ENCODE measurements at places on chromosomes 5 and 9.

DNA sequence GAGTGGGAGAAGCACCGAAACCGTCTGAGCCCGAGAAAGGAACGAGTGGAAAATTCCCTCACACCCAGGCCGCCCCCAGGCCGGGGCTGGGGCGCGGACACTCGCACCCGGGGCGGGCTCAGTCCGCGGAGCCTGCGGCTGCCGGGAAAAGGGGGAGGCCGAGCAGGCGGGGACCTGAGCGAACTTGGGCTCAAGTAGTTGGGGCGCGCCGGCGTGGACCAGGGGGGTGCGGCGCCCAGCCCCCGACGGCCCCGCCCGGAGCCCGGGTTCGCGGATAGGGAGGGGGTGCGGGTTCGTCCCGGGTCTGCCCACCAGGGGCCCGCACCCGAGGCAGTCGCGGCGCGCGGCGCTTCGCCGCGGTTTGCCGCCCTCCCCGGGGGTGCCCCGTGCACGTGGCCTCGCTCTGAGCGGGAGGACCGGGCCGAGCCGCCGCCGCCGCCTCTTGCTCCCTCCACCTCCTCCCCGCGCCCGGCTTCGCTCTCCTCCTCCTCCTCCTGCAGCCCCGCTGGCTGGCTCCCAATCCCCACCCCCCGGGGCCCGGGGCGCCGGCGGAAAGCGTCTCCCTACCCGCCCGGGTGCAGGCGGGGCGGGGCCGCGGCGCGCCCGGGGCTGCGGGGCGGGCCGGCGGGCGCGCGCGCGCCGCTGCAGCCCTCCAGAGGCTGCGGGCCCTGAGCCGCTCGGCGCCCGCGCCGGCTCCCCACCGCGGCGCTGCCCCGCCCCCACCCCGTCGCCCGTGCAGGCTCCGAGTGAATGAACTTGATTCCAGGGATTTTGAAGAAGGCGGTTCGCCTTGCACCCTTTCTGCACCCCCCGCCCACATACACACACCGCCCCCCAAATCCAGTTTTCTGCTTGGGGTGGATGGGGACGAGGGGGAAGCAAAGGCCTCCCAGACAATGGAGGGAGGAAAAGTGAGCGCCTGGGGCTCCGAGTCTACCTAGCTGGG lies 1.3 kb upstream of the NFIB start:
- DNase-seq: no peak

DNA sequence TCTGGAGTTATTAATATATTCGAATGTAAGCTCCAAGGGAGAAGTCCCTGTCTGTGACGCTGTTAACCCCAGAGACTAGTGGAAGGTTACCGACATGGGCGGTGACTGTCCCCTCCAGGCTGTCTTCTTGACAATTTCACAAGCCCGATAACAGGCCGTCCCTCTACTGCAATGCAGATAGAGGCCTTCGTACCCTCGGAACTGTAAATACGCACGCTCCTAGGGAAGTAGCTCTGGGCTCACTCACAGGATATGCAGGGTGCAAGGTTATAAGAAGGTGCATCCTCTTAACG lies 680 bp upstream of the RFK start:
- no peak for DNase-seq

- DNase-seq: no peak
Measured at GRCh38 chr5:89697581-89697980, 712.0 kb downstream of the CETN3 start.

- DNase-seq: no peak
Measured at GRCh38 chr9:20030671-20031070, 241.8 kb upstream of the SLC24A2 start.

- no peak for DNase-seq
Measured at GRCh38 chr9:38621434-38622287, 1.3 kb upstream of the ANKRD18A start.

DNA sequence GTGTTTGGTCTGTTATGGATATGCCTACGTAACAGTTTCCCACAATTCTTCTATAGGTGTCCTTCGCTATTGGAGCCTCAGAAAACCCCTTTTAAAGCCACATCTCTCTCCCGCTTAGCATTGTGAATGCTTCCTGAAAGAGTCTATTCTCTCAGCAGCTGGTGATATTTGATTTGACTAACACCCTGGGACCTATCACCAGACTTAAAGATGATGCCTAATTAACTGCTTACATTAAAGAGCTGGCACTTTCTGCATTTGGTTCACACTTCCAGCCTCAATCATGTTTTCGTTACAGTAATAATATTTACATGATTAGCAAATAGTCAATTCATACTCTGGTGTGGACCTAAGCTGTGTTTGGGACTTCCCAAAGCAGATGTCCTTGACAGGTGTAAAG lies 90.1 kb upstream of the VLDLR start:
- no peak for DNase-seq

GRCh38 chr9:126329476-126330275 lies 3.0 kb downstream of the MVB12B start:
- no peak for DNase-seq

DNA sequence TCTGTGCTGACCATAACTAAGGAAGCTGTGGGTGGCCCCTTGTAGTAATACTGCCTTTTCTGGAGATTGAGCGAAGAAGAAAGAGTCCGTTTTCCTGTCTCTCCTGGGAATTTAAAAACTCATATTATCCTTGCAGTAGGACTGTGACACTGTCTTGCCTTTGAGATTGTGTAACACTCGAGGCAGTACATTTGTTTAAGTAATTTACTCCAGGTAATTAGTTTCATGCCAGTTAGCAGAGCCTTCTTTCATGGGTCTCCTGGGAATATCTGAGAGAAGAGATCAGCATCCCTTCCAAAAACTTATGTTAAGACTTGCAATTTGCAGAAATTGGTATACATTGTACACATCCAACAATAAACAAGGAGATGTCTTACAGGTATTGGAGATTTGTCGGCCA lies 405.6 kb downstream of the DMRT2 start:
- no peak for DNase-seq

GRCh38 chr9:101365181-101365580 lies 19.6 kb downstream of the BAAT start:
- peak; percentile 4 for DNase-seq

DNA sequence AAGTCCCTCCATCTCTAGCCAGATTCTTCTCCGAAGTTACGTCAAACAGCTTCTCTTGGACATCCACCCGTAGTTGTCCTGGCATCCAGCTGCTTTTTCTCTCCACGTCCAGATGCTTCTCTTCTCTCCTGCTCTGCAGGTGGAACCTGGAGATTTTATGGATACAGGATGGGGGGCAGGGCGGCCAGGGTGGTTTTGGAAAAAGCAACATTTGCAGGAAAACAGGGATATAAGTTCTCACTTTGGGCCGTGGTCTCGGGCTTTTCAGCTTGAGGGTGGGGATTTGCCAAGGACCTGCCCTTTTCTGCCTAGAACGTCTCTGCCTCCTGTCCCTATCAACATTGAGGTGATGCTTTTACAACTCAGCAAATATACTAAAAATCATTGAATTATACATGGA lies 1941.6 kb upstream of the C9orf72 start:
- DNase-seq: no peak

Measured in BJ (cell line).